ENCODE measurements at places on chromosomes 5 and 9. TPM values are rescaled to one million over a fixed set of nuclear protein-coding genes. Genes with fewer than 3 reads are reported as not detected.
A peak's percentile ranks its signal among the peaks of the same experiment; 100 is the strongest.

TRPM6 gene
- not detected for total RNA-seq

FAM221B gene
- not detected for total RNA-seq

IFNE gene
- total RNA-seq: 1.8 TPM

- DNase-seq: no peak
These were observed 53.5 kb downstream of the KCNIP1 start for GRCh38 chr5:170557314-170557713.

- DNase-seq: peak; percentile 80
These were observed 78.8 kb downstream of the ADAMTS2 start for GRCh38 chr5:179266291-179267070.

GRCh38 chr5:59609501-59610265 lies 283.8 kb downstream of the PDE4D start:
- no peak for DNase-seq

- no peak for DNase-seq
These were observed 2.0 kb downstream of the MZB1 start for GRCh38 chr5:139387611-139388197.

- DNase-seq: no peak
These were observed 133.1 kb downstream of the MACIR start for GRCh38 chr5:103391659-103392058.

GRCh38 chr9:78301466-78301865 lies 4.5 kb downstream of the PSAT1 start:
- no peak for DNase-seq

DNA sequence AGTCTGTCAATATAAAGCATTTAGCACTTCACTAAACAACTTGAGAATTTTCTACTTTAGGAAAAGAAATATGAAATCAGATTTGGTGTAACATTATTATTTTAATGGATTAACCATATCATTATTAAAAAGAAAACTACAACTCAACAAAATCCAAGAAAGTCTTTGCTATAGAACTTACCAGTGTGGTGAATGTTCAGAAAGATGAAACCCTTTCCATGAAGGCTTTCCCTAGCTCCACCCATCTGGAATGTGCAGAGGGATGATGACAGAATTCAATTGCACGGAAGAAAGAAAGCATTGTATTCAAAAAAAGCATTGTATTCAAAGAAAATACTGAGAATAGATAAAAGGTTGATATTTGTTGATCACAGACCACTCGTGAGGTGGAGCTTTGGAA lies 328.6 kb upstream of the NUDT12 start:
- DNase-seq: no peak
